ENCODE measurements at places on chromosomes 16 and 17. TPM values are rescaled to one million over a fixed set of nuclear protein-coding genes. Genes with fewer than 3 reads are reported as not detected.

Gene TEFM
- total RNA-seq, result 19.7 TPM

Gene SYNGR2
- total RNA-seq, result 186 TPM

DNA sequence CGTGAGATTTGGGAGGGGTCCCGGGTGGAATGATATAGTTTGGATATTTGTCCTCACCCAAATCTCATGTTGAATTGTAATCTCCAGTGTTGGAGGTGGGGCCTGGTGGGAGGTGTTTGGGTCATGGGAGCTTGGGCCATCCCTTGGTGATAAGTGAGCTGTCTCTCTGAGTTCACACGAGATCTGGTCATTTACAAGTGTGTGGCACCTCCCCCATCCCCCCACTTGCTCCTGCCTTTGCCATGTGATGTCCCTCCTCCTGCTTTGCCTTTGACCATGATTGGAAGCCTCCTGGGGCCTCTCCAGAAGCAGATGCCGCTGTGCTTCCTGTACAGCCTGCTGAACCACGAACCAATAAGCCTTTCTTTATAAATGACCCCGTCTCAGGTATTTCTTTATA, 21.3 kb upstream of the BAIAP2 start:
- no peak overlapping the region for H3K4me3 ChIP-seq
- DNase-seq, result no peak
- H3K27ac ChIP-seq, result no peak overlapping the region
- peaks cover 18% of the 10 kb centered on the region for H3K4me1 ChIP-seq
- H3K27me3 ChIP-seq, result no peaks in the 10 kb centered on the region
- no peaks in the 10 kb centered on the region for H3K36me3 ChIP-seq

DNA sequence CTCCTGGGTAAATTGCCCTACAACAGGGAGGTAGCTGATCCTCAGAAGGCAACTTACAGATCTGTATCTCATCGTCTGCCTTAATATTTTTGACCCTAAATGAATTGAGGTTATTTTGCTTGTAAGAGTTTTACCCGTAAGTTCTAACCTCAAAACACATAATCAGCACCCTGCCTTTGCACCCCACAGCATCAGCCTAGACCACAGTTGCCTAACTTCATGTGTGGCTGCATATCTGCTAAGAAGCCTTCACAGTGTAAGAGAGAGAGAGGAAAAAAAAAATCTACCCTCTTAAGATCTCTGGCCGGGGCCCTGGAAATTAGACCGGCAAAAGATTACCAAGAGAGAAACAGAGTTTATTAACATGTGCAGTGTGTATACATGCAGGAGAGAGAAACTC, 76.9 kb downstream of the ARHGAP44 start:
- no peaks in the 10 kb centered on the region for H3K27me3 ChIP-seq
- H3K36me3 ChIP-seq, result no peaks in the 10 kb centered on the region

All from CD8-positive, alpha-beta memory T cell (primary cell).